ENCODE measurements at places on chromosomes 2 and 18. TPM values are rescaled to one million over a fixed set of nuclear protein-coding genes. Genes with fewer than 3 reads are reported as not detected.

- DNase-seq, result no peak
These were observed 318.8 kb upstream of the KCNH7 start for GRCh38 chr2:163157411-163157810.

GRCh38 chr18:13380691-13381070, 162.1 kb downstream of the LDLRAD4 start:
- no peak for DNase-seq

DNA sequence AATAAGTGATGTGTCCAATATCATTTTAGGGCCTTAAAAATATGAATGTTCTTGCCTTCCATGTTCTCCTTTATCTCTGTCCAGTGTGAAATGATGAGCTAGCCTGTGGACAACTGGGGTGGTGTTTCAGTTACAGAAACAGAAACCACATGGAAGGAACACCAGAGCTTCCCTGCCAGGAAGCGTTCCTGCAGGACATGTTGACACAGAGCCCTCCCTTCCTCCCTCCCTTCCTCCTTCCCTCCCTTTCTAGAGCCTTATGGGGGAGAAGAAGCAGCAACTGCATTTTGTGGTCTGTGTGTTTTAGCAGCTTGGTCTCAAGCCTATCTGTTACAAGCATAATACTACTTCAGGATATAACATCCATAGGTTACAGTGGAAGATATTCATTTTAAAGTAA, 539.7 kb upstream of the NETO1 start:
- no peak for DNase-seq

DNA sequence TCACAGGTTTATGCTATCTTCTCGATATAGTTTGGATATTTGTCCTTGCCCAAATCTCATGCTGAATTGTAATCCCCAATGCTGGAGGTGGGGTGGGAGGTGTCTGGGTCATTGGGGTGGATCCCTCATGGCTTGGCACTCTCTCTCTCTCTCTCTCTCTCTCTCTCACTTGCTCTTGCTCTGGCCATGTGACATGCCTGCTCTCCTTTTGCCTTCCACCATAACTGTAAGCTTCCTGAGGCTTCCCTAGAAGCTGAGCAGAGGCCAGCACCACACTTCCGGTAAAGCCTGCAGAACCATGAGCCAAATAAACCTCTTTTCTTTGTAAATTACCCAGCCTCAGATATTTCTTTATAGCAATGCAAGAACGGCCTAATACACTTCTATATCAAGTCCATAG, 41.3 kb upstream of the PGAP1 start:
- no peak for DNase-seq

- DNase-seq, result no peak
These were observed 24.6 kb upstream of the CREB1 start for GRCh38 chr2:207505171-207505570.

- no peak for DNase-seq
These were observed 1115.9 kb upstream of the ZEB2 start for GRCh38 chr2:145635706-145636427.

- no peak for DNase-seq
These were observed 155.0 kb downstream of the ARHGAP15 start for GRCh38 chr2:143284087-143284675.

DNA sequence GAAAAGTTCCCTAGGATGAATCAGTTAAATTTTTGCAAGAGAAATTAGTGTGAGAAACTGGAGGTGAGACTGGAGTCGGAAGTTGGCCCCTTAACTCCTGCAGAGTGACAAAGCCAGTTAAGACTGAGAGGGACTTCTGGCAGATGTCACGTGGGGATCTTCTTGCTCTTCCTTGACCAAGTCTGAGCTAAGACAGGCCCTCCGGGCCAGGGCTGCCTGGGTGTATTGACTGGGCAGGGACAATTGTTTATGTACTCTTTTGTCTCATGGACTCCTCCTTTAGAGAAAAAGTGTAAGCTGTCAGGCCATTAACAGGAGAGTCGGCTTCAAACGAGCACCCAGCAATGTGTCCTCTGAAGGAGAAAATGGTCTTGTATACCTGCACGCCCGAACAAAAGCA, 48.6 kb upstream of the RALBP1 start:
- DNase-seq, result no peak

- DNase-seq, result no peak
These were observed 366.4 kb upstream of the FSIP2 start for GRCh38 chr2:185372188-185372587.

GRCh38 chr18:22066083-22066485, 103.3 kb upstream of the GATA6 start:
- no peak for DNase-seq

DNA sequence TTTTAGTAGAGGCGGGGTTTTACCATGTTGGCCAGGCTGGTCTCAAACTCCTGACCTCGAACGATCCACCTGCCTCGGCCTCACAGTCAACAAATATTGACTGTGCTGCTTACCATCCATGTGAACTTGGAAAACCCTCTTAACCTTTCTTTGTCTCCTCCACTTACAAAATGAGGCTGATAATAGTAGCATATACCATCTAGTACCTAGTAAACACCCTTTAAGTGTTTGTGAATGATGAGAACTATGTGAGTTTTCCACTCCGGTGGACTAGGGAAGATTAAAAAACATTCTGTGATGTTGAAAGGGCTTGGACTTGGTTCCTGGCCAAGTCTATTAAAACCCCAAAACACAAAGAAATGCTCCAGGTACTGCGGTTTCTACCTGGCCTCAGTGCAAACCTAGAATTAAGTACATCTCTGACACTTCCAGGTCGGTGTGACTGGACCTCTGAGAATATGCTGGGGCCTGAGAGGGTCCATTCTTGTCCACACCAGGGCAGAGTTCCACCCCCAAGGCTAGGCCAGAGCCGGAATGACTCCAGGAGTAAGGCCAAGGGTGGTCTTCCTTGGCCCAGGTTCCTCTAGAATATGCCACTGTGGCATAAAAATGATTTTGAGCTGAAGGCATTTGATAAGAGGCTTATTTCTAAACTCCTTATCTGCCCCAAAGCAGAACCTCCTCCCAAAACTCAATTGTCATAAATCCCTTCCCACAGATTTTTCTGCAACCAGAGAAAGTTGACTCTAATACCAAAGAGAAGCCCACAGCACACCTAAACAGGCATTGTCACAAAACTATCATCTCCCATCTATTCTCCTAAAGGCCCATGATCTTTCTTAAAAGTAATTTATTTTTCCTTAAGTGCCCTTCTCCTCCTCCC, 217.5 kb downstream of the TGIF1 start:
- no peak for DNase-seq

DNA sequence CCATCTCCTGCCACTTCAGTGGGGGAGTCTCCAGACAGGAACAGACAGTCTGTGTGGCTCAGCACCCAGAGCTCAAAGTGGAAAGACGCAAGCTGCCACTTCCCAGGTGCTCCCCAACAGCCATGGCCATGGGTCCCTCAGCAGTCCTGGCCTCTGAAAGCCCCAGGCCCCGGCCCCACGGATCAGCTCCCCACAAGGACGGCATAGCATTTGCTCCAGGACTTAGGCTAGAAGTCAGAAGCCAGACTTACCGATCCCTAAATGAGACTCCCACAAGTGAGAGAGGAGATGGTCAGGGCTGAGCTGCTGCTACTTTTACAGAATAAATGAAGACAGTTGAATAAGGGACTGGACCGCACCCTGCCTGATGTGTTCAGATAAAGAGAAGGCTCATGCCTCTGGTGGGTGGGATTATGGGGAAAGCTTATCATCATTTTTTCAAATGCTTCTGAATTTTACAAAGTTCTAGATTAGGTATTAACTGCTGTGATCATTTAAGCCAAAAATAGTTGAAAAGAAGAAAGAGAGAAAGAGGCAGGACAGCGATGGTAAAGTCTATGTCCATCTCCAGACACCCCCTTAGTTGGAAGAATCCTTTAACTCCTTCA, 50.5 kb downstream of the ADD2 start:
- no peak for DNase-seq

DNA sequence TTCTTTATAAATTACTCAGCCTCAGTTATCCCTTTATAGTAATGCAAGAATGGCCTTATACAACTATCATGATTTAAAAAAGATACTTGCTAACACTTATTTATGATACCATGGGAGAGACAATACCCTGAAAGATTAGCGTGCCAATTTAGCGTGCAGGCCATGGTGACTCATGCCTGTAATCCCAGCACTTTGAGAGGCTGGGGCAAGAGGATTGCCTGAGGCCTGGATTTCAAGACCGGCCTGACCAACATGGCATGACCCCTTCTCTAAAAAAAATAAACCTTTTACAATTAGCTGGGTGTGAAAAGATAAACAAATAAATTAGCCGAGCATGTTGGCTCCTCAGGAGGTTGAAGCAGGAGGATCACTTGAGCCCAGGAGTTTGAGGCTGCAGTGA, 493.4 kb upstream of the FSIP2 start:
- DNase-seq, result no peak

- DNase-seq, result no peak
These were observed 42.3 kb upstream of the TTR start for GRCh38 chr18:31549416-31549815.

DNA sequence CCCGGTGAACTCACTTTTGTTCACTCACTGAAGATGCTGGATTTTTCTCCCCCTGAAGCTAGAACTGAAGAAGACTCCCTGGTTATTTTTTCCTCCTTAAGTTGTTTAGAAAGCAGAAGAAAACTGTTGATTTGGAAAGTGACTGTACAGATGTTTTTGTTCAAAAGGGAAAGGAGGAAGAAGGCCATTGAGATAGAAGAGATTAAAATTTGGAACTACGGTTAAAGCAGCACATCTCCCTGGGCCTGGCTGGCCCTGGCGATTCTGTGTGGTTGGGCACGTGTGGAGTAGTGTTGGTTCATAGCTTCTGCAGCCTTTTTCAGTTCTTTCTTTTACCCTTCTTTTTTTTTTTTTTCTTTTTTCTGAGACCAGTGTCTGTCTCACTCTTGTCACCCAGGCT, 109.2 kb downstream of the MAP4K4 start:
- DNase-seq, result no peak

DNA sequence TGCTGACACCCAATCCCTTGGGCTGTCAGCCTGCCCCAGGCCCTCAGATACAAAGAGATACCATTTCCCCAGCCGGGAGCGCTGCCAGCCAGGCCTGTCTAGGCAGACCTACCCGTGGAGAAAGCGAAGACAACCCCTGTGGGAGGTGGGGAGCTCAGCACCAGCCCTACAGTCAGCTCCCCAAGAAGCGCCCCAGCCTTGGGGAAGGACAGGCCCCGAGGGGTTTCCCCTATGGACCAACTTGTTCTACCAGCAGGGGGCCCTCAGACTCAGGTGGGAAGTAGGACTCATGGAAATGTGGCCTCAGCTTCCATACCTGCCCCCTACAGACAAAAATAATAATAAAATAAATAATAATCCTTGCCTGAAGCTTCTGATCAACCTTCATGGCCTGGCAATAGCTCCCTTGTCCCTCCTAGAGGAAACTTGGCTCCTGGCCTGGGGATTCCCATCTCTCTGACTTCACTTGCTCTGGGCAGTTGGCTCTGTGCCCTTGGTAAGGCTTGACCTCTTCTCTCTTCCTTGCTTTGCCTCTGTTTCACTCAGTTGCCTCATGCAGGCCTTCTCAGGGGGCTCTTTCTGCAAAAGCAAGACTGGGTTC, 7.0 kb downstream of the SLC35F6 start:
- no peak for DNase-seq

DNA sequence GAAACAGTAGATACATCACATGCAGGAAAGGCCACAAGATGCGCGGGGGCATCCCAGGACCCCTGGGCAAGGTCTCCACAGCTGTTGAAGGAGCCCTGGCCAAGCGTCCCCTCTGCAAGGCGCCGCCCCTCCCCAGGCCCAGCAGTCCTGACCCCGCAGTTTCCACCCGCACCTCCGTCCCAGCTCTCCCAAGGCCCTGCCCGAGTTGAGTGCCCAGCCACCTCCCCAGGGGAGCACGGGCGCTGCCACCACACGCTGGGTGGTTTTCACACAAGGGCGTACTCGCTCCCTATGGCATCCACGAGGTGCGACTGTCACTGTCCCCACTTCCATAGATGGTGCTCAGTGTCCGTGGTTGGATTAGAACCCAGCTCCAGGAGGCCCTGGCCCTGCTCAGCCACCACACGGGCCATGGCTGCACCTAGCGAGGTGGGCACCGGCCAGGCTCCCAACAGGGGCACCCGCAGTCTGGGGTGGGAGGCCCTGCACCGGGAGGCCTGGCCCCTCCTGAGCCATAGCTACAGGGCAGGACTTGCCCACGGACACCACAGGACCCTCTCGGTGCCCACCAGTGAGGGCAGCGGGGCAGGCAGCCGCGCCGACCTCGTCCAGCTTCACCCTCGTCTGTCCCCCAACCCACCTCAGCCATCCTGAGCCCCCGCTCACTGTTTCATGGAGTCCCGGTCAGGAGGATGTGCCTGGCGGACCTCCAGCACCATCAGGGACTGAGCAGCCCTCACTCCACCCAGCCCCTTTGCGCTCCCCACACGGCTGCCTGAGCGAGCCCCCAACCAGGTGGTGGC, 36.0 kb downstream of the KIF1A start:
- DNase-seq, result no peak

DNA sequence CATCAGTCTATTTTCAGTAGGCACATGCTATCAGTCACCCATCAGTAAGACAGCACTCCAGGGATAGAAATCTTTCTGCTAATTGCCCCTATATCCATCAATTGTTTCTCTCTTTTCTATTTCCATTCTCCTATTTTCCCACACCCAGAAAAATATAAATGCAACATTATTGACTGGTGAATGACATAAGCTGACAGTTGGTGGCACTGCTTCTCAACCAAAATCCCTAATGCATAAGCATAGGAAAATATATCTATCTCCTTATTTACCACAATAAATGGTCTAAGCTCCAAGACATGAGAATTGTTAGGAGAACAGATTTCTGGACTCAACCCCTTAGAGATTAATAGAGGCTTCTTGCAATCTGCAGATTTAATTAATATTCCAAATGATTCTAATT, 64.0 kb upstream of the REG3A start:
- DNase-seq, result no peak

GRCh38 chr18:3594760-3595368, 144.9 kb downstream of the TGIF1 start:
- DNase-seq, result no peak

DNA sequence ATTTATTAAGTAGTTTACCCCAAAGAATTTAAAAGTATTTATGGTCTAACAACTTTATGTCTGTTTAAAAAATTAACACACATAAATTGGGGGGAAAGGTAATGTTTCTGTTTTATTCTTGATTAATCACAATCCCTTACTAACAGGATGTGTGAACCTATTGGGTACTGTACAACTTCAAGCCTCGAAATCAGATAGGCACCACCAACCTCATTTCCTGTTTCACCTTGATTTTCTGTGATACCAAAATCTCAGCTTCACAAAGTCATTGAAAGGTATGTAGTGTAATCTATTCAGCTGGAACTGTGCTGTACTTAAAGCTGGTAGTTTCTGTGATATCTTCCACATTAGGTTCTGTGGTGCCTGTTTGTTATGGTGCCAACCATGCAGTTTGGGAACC, 4.0 kb downstream of the RNMT start:
- no peak for DNase-seq

- DNase-seq, result no peak
These were observed 399.7 kb upstream of the ID2 start for GRCh38 chr2:8281950-8282857.

GRCh38 chr2:205783872-205784499, 101.7 kb downstream of the NRP2 start:
- no peak for DNase-seq

The TXNDC2 gene
- not detected for total RNA-seq

The OR6B2 gene
- total RNA-seq, result not detected

The PARD6G gene
- total RNA-seq, result 1.0 TPM

The SAG gene
- 0.45 TPM for total RNA-seq

The M1AP gene
- not detected for total RNA-seq

The ATRAID gene
- total RNA-seq, result 74.9 TPM

The OSR1 gene
- total RNA-seq, result not detected

The HEATR5B gene
- 24.3 TPM for total RNA-seq

The LINC00305 gene
- not detected for total RNA-seq

The ASB18 gene
- not detected for total RNA-seq
